ENCODE measurements at places on chromosomes 3 and 15.

DNA sequence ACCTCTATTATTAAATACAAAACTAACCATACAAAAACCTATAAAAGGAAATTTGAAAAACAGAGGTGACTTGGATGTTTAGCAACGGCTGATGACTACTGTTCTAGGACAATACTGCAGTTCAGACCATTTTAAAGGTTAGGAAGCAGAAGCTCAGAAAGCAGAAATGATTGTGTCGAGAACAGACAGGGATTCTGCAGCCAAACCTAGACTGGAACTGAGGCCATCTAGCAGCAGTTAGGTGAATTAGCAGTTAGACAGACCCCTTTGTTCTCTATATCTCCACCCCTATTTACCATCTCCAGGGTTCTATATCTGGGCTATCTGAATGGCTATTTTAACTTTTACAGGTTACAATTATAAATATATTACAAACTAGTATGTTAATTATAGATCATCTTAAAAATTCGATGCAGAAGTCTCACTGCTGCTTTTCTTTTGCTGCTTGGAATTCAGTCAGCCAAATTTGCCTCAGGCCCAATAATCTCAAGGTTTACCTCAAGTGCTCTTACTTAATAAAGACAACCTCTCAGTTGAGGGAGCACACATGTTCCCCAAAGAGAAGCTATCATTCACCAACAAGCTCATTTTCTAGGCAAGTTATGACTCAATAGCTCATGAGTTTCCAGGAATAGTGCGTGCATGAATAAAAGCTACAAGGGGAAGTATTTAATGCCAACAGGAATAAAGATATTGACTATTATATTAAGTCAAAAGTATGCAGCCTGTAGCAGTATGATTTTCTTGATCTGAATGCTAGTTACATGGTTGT, 9.3 kb upstream of the IL1RAP start:
- DNase-seq = no peak

DNA sequence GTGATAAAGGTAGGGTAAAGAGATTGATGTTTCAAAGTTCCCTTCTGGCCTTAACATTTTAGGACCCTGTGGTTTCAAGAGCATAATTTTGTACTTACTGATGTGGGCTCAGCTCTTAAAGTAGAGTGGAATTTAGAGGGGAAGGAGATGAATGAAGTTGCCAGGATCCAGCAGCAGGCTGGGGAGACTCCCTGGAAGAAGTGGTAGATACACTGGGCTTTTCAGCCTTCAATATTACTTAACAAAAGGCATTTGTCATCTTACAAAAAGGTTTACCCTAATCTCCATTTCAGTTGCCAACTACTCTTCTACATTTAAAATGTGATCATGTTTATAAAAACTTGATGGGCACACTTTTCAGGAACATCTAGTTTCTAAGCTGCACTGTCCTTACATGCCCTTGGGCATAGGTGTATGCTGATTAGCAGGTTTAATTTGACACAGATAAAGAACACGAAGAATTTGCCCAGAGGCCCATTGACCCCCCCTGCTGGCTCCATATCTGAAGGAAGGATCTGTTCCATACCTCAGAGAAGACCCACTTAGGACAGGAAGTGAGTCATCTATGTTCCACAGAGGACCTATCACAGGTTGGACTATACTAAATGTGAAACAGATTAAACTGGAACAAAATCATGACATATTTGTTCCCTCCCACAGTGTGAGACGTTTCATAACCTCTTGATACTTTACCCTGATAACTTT, 93.0 kb upstream of the LPP start:
- peak; percentile 42 for DNase-seq

GRCh38 chr3:40307176-40307575, 2.3 kb upstream of the EIF1B start:
- no peak for DNase-seq

DNA sequence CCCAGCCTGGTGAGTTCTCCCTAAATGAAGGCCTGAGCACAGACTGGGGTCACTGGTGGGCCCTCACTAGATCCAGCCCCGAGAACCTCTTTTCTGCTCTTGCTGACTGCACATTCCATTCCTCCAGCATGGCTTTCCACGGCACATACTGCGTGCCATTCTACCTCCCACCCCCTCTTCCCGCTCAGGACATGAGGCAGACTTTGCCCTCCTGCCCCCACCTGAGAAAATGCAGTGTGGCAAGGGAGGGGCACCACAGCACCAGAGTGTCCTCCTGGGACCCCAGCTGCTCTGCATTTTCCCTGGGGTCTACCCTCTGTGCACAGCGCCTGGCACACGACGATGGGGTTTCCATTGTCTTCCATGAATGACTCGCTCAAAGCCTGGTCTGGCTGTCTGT, 6.1 kb upstream of the SLCO2A1 start:
- DNase-seq = no peak

- DNase-seq = no peak
Observed at GRCh38 chr3:195865752-195866151, 42.6 kb downstream of the TNK2 start.

Data from DND-41 (cell line).